ENCODE measurements at places on chromosomes 6 and 20.

- no peak overlapping the region for H3K27ac ChIP-seq
- DNase-seq = no peak
- no peaks in the 10 kb centered on the region for H3K27me3 ChIP-seq
These were observed 859 bp upstream of the RAE1 start for GRCh38 chr20:57350081-57350710.

- no peak overlapping the region for H3K27ac ChIP-seq
- peaks cover 59% of the 10 kb centered on the region for H3K36me3 ChIP-seq
- H3K4me3 ChIP-seq = no peak overlapping the region
- no peaks in the 10 kb centered on the region for H3K27me3 ChIP-seq
These were observed 4.1 kb downstream of the RBM38 start for GRCh38 chr20:57395111-57395966.

- no peak overlapping the region for H3K4me3 ChIP-seq
- no peak for DNase-seq
- no peak overlapping the region for H3K27ac ChIP-seq
- H3K27me3 ChIP-seq = no peaks in the 10 kb centered on the region
- no peaks in the 10 kb centered on the region for H3K36me3 ChIP-seq
These were observed 55.2 kb upstream of the CBLN4 start for GRCh38 chr20:56060486-56060885.

DNA sequence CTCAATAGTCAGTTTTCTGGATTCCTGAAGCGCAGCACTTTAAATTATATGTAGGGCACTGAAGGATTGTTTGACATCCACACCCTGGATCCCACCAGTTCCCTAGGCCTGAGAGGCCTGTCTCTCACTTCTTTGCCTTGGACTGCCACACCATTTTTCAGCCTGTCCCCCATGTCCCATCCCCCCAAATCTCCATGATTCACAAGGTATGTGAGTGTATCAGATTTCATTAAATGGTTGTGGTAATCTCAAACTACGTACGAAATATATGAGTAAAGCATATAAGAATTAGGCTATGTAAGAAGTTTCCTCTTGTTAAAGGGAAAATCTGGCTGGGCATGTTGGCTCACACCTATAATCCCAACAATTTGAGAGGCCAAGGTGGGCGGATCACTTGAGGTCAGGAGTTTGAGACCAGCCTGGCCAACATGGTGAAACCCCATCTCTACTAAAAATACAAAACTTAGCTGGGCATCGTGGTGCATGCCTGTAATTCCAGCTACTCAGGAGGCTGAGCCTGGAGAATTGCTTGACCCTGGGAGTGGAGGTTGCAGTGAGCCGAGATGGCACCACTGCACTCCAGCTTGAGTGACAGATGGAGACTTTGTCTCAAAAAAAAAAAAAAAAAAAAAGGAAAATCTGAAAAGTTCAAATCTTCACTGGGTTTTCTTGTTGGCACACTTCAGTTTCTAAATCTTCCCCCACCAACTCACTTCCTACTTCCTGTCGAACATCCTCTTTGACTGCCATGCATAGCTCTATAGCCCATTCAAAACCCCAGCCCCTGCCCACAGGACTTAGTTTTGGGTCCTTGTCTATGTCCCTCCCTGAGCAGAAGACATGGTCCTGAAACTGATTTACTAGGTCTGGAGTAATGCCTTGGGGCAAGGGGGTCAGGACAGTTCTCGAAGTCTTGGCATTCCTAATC, 97.3 kb upstream of the SHLD1 start:
- H3K4me1 ChIP-seq = peaks cover 2% of the 10 kb centered on the region
- H3K27me3 ChIP-seq = no peaks in the 10 kb centered on the region
- DNase-seq = no peak
- H3K4me3 ChIP-seq = no peak overlapping the region

DNA sequence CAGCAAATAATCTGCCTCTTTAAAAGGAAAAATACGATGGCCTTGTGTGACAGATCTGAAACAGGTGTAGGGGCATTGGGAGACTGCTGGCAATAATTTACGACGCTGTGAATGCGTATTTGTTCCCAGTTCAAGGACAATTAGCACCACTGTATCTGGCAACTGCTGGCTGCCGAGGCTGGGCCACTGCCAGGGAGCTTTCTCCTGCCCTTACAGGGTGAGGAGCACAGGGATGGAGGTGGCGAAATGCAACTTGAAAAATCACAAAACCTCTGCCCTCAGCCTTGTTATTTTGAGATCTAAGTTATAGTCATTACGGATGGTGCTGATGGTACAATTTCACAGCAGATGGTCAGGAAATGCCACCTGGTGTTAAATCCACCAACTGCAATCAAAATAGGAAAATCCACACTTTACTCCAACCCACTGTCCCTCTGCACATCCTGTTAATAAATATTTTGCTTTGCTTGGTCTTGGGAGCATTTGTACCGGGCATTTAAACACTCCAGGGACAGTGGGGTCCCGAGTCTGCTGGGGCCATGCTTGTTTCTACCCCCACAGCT, 6.4 kb downstream of the MYLK4 start:
- no peak overlapping the region for H3K27ac ChIP-seq
- peaks cover 3% of the 10 kb centered on the region for H3K27me3 ChIP-seq
- H3K4me3 ChIP-seq = no peak overlapping the region
- H3K4me1 ChIP-seq = no peaks in the 10 kb centered on the region

GRCh38 chr20:10329387-10330005, 104.5 kb downstream of the MKKS start:
- no peaks in the 10 kb centered on the region for H3K4me1 ChIP-seq
- H3K4me3 ChIP-seq = no peak overlapping the region
- no peak overlapping the region for H3K27ac ChIP-seq
- no peak for DNase-seq
- H3K27me3 ChIP-seq = peaks cover under 1% of the 10 kb centered on the region
